ENCODE measurements at places on chromosomes 1 and 21. TPM values are rescaled to one million over a fixed set of nuclear protein-coding genes. Genes with fewer than 3 reads are reported as not detected.

Gene PTTG1IP
- 194 TPM for total RNA-seq

Gene RIPPLY3
- total RNA-seq = not detected

GRCh38 chr1:107897438-107898345 lies 67.3 kb downstream of the VAV3 start:
- no peak for DNase-seq

GRCh38 chr1:20586953-20587660 lies 1.8 kb upstream of the CDA start:
- peak; percentile 62 for DNase-seq

- DNase-seq = no peak
These were observed at the start of gene CSMD2 for GRCh38 chr1:34164771-34165391. Gene CSMD2 (minus strand): TSS chr1:34165230. CDS start chr1:34165097, 133 bp downstream.

- no peak for DNase-seq
These were observed 99.6 kb downstream of the CENPF start for GRCh38 chr1:214702556-214702955.

All from cardiac septum (tissue), 1 donor.